Activated T-cell treated with anti-CD3 and anti-CD28 coated beads, Interleukin-2, amount 50 U/mL, for 72 hours (primary cell): ENCODE measurements at places on chromosomes 4 and X. TPM values are rescaled to one million over a fixed set of nuclear protein-coding genes. Genes with fewer than 3 reads are reported as not detected.

GRCh38 chrX:53479301-53479700 lies 45.1 kb upstream of the HSD17B10 start:
- H3K27me3 ChIP-seq: peaks cover 46% of the 10 kb centered on the region
- H3K27ac ChIP-seq: no peak overlapping the region
- no peak overlapping the region for H3K4me3 ChIP-seq
- H3K4me1 ChIP-seq: no peaks in the 10 kb centered on the region
- no peak for DNase-seq

DNA sequence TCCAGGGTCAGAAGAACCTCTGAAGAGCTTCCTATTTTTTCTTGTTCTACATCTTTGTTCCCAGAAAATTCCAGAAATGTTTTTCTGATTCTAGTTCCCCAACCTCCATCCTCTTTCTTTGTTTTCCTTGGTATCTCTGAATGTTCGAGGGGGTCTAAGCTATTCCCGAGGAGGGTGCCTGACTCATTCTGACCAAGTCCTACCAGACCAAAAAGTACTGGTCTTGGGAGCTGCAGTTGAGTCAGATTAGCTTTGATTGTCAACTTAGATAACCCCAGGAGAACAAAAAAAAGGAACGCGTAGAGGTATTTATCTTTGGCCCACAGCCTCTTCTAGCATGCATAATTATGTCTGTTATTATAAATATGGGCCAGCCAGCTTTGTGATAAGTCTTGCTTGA lies 12.1 kb upstream of the TENM3 start:
- no peaks in the 10 kb centered on the region for H3K36me3 ChIP-seq
- no peak overlapping the region for H3K27ac ChIP-seq
- no peaks in the 10 kb centered on the region for H3K4me1 ChIP-seq
- H3K27me3 ChIP-seq: no peaks in the 10 kb centered on the region
- DNase-seq: no peak

- no peaks in the 10 kb centered on the region for H3K36me3 ChIP-seq
- H3K27me3 ChIP-seq: peaks cover 26% of the 10 kb centered on the region
- no peak for DNase-seq
- H3K27ac ChIP-seq: no peak overlapping the region
- H3K4me1 ChIP-seq: no peaks in the 10 kb centered on the region
Observed at GRCh38 chrX:55524487-55524886, 34.8 kb upstream of the USP51 start.

Gene ARSD
- 1.5 TPM for total RNA-seq

- peaks cover 16% of the 10 kb centered on the region for H3K27me3 ChIP-seq
- no peaks in the 10 kb centered on the region for H3K36me3 ChIP-seq
- no peak overlapping the region for H3K27ac ChIP-seq
- no peak overlapping the region for H3K4me3 ChIP-seq
Observed at GRCh38 chr4:183841001-183841400, 64.1 kb upstream of the STOX2 start.

Gene REELD1
- 0.79 TPM for total RNA-seq

DNA sequence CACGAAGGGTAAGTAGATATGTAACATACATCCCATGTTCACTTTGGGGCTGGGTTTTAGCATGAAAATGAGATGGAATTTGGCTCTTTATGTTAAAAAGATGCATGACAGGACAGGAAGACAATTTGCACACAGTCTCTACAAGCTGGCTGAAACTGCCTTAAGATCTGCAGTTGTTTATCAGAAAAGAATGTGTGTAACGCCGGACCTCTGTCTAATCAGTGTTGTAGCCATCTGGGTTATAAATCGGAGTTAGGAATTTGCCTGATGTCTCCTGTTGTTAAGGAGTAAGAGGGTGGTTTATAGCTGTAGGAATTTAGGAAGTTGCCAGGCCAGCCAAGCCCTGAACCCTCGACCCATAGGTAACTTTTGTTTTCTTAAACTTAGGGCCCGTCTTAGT lies 562.9 kb upstream of the FAT1 start:
- no peaks in the 10 kb centered on the region for H3K36me3 ChIP-seq
- no peaks in the 10 kb centered on the region for H3K27me3 ChIP-seq
- H3K27ac ChIP-seq: no peak overlapping the region
- H3K4me3 ChIP-seq: no peak overlapping the region
- no peaks in the 10 kb centered on the region for H3K4me1 ChIP-seq

Gene MSX1
- not detected for total RNA-seq

GRCh38 chrX:8091510-8091909 lies 79.6 kb downstream of the VCX2 start:
- H3K36me3 ChIP-seq: no peaks in the 10 kb centered on the region
- no peak for DNase-seq
- H3K27ac ChIP-seq: no peak overlapping the region
- H3K4me1 ChIP-seq: no peaks in the 10 kb centered on the region
- no peak overlapping the region for H3K4me3 ChIP-seq

DNA sequence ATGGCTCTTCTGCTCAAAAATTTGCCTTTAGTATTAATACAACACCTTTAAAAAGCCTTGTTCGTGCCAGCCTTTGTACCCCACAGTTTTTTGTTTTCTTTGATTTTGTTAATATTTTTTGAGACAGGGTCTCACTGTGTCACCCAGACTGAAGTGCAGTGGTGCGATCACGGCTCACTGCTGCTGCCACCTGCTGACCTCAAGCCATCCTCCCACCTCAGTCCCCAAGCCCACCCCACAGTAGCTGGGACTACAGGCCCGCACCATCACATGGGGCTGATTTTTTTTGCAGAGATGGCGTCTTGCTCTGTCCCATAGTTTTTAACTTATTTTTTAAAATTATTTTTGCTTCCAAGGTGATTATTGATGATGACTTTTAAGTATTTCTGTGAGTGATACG lies 134.0 kb downstream of the HTR2C start:
- H3K4me3 ChIP-seq: no peak overlapping the region
- no peaks in the 10 kb centered on the region for H3K27me3 ChIP-seq
- no peak for DNase-seq
- no peaks in the 10 kb centered on the region for H3K4me1 ChIP-seq
- no peaks in the 10 kb centered on the region for H3K36me3 ChIP-seq

DNA sequence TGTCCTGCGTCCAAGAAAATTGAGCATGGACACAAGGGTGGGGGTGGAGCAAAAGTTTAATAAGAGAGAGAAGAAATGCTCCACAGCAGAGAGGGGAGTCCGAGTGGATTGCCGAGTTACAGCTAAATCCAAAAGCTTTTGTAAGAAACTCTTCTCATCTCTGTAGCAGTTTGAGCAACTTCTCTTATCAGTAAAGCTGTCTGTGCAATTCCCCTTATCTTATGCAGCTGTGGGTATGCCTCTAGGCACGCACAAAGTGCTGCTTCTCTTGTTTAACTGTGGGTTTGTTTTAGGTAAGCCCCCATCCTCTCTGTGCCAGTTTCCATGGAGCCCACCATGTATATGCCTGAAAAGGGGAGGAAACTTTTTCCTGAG lies 44.8 kb downstream of the HMGB2 start:
- H3K27me3 ChIP-seq: no peaks in the 10 kb centered on the region
- H3K27ac ChIP-seq: no peak overlapping the region
- DNase-seq: no peak
- H3K4me1 ChIP-seq: peaks cover 26% of the 10 kb centered on the region
- peaks cover 2% of the 10 kb centered on the region for H3K36me3 ChIP-seq

Gene VCX3A
- total RNA-seq: not detected

Gene CLDN24
- not detected for total RNA-seq

Gene CFI
- total RNA-seq: 0.17 TPM

Gene DMP1
- total RNA-seq: not detected

Gene QRFPR
- not detected for total RNA-seq

Gene AKAP14
- not detected for total RNA-seq
